ENCODE measurements at places on chromosomes 3 and 15.

GRCh38 chr3:112672716-112673541 lies 32.0 kb upstream of the CCDC80 start:
- DNase-seq, result no peak

- DNase-seq, result no peak
These were observed 246.4 kb downstream of the RBMS3 start for GRCh38 chr3:29527246-29527645.

DNA sequence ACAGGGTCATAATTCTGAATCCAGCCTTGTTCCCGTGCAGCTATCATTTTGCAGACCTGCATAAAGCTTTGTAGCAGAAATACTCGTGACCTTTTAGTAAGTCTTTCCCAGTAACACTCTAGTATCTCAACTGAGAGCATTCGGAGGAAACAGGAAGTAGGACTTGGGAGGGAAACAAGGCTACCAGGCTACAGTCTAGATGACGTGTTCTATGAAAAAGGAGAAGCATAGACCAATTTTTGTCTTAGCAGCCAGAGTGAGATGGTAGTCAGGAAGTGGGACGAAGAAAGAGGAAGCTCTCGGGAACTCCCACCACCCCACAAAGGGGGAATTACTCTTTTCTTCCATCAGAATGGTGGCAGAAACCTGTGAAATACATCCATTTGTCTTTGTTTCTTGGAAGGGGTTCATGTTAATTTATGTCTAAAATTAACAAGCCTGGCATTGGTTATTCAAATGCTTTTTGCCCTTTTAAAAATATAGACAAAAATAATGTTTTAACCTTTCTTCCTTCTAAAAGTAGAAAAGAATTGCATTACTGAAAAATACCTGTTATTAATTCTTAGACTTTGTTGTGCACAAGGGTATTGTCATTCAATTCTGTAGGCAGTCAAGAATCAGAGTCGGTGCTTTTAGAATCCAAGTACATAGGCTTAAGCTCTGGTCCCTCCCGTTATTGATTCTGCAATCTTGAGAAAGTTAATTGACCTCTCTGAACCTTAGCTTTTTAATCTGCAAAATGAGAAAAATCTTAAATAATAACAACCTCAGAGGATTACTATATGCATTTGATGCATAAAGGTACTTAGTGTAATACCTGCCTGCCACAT lies 1.6 kb upstream of the SUCNR1 start:
- peak; percentile 100 for DNase-seq

- DNase-seq, result no peak
These were observed 80.0 kb downstream of the PLXNA1 start for GRCh38 chr3:127062926-127063325.

DNA sequence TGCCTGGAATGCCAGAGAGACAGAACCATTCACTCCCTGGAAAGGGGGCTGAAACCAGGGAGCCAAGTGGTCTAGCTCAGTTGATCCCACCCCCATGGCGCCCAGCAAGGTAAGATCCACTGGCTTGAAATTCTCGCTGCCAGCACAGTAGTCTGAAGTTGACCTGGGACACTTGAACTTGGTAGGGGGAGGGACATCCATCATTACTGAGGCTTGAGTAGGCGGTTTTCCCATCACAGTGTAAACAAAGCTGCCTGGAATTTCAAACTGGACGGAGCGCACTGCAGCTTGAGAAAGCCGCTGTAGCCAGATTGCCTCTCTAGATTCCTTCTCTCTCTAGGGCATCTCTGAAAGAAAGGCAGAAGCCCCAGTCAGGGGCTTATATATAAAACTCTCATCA lies 310.7 kb upstream of the DPPA4 start:
- DNase-seq, result no peak

- peak; percentile 29 for DNase-seq
These were observed 90.6 kb downstream of the IQSEC1 start for GRCh38 chr3:12982619-12983101.

GRCh38 chr3:155352900-155353490 lies 59.5 kb upstream of the STRIT1 start:
- peak; percentile 73 for DNase-seq

GRCh38 chr3:165883863-165884478 lies 46.7 kb upstream of the BCHE start:
- DNase-seq, result no peak

- no peak for DNase-seq
These were observed 26.9 kb downstream of the CYP19A1 start for GRCh38 chr15:51311510-51311909.

- no peak for DNase-seq
These were observed 49.1 kb upstream of the TPRG1 start for GRCh38 chr3:189122526-189123205.

DNA sequence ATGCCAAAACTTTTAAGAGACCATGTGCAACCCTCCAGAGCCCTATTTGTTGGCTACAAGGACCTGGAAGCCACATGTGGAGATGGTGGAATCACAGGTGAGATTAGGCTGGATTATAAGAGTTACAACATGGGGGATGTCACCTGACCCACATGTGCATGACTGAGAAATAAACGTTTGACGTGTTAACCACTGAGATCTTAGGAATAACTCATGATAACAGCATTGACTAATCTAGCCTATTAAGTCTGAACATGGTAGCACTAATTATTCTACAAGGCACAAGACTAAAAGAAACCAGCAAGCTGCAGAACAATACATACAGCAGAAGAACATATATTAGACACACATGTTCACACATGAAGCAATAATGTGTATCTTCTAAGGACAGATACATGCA lies 38.4 kb downstream of the SUCLG2 start:
- no peak for DNase-seq

GRCh38 chr15:100301910-100302431 lies 39.8 kb downstream of the ADAMTS17 start:
- no peak for DNase-seq

DNA sequence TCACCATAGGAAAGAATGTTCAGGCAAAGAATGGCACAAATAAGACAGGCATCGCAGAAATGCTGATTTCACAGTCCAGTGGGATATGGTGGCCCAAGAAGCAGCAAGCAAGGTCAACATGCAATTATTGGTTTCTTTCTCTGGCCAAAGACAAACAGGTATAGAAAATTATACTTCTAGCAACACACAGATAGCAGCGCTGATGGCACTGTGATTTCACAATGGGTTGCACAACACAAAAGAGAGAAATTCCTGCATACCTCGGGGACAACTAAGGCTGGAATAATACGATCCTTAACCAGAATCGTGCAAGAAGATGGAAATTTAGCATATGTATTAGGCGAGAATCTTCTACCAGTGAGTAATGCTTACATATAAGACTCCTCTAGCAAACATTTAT lies 76.3 kb upstream of the NR2F2 start:
- DNase-seq, result no peak

DNA sequence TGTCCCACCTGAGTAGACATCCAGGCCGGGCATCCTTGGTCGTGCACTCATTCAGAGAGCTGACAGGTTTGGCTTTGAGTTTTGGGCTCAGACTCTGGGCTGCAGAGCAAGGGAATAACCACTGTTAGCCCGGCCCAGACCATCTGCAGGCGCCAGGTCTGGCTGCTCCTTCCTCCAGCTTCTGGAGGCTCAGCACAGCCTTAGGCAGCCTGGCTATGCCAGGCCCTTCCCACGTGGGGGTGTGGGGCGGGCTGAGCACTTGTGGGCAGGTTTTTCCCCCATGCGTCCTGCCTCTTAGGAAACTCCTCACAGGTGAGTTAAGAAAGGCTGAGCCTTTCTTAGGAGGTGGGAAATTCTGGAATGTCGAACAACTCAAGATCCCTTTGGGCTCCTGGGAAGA lies 11.2 kb downstream of the PLA2G4B start:
- no peak for DNase-seq

GRCh38 chr15:34076785-34077184 lies 24.9 kb downstream of the EMC7 start:
- no peak for DNase-seq

- peak; percentile 15 for DNase-seq
These were observed 345.1 kb downstream of the IL5RA start for GRCh38 chr3:2765002-2765579.

DNA sequence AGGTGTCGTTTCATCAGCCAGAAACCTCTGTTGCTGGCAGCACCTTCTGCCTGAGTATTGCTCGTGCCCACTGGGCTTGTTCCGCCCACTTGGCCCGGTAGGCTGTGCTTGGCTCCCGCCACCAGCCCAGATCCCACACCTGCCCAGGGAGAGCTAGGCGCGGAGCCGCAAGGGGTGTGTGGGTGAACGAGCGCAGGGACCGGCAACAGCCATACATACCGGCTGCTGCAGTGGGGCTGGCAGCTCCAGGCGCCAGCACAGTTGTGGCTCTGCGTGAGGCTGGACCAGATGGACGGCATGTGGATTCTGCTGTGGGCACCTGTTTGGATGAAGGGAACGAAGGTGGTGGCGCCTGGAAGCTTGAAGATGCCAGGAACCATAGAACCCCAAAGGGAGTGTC lies 331.5 kb upstream of the MCTP2 start:
- DNase-seq, result no peak

DNA sequence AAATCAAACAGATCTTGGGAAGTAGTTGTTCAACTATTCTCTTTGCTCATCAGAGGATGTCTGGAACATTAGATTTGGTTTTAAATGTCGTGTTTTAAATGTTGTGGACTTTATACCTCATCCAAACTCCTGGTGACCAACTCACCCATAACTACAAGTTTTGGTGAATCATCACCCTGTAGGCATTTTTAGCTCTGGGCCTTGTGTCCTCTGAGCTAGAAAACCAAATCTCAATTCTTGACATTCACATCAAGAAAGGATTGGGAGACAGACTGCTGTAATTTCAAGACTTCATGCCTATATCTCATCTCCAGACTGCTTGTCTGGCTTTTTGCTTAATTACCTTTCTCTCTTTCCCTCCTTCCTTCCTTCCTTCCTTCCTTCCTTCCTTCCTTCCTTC lies 228.5 kb upstream of the ROBO2 start:
- no peak for DNase-seq

DNA sequence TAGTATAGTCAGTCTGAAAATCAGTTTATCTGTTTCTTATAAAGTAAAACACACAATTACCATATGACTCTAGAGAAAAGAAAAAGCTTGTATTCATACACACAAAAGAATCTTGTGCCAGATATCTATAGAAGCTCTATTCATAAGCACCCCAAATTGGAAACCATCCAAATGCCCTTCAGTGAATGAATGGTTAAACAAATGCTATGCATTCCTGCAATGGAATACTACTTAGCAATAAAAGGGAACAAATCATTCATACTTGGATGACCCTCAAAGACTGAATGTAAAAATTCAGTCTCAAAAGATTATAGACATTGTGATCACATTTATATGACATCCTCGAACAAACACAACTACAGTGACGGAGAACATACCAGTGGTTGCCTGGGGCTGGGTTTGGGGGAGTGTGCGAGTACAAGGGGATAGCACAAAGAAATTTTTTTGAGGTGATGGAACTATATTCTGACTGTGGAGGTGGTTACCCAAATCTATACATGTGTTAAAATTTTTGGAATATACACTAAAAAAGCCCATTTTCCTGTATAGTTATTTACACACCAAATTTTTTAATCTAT lies 680.6 kb downstream of the NTRK3 start:
- DNase-seq, result no peak

GRCh38 chr3:14319654-14320182 lies 82.7 kb upstream of the SLC6A6 start:
- peak; percentile 93 for DNase-seq

DNA sequence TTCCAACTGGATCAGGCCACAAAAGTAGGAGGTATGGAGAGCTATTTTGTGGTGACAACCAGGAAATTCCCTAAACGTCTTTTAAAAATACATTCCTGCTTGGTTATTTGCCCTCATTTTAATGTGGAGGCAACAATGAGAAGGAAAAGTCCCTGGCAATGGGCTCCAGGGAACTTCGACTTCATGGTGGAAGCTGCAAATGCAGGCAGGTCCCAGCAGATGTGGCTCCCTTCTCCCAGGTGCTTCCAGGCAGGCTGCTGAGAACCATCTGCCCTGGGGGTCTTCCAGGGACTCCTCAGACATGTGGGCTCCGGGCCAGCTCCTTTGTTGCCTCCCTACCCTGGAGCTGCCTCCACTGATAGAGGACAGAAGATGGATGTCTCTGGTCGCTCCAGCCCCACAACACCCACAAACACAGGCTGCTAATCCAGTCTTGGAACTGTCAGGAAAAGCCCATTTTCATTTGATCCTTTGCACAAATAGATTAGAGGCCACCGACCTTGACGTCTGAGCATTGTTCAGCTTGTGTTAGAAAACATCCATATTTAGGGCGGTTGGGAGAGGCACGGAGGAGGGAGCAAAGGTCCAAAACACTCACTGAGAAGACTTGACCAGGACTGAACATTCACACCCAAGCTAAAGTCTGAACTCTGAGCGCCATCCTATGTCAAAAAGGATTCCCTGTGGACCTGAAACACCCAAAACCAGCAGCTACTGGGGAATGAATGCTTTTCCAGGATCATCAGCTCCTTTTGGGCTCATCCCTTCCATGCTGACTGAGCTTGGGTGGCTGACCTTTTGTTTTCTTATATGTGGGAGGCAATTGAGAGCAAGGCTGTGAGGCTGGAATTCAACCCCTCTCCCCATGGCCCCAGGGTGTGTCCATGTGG lies 30.2 kb upstream of the SLCO2A1 start:
- no peak for DNase-seq

GRCh38 chr3:122497425-122497824 lies 17.3 kb downstream of the KPNA1 start:
- peak; percentile 81 for DNase-seq

DNA sequence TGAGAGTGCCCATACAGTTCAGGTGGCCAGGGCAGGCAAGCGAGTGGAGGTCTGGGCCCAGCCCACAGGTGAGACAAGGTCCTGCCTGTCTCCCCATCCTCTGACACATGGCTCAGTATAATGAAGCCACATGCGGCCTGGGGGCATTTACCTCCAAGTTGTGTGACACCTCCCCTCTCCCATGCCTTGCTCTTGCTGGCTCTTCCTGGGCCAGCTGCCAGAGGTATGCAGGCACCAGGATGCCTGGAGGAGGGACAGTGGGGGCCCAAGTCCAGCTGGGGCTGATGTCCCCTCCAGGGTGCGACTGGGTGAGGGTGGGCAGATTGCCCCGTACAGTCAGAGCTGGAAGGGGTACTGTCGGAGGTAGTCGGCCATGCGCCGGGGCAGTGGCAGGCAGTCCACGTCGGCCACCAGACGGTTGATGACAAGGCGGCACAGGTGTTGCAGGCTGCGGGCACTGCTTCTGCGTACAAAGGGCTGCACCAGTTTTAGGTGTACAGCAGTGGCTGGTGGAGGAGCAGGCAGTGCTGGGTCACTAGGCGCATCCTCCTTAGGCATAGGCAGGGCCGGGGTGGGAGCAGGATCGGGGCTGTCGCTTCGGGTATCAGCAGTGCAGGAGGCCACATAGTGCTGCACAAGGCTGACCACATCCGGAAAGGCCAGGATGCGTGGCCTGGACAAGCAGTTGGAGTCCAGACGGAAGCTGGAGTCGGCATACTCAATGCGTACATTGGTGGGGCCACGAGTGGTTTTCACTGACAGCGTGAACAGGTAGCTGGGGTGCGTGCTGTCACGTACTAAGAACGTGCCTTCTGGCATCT lies 4.1 kb downstream of the CISH start:
- no peak for DNase-seq

GRCh38 chr3:186119499-186119898 lies 10.6 kb upstream of the ETV5 start:
- DNase-seq, result no peak
